Naive thymus-derived CD4-positive, alpha-beta T cell (primary cell): ENCODE measurements at places on chromosomes 3 and 15. TPM values are rescaled to one million over a fixed set of nuclear protein-coding genes. Genes with fewer than 3 reads are reported as not detected.

The TMC3 gene
- total RNA-seq, result not detected

The SAMMSON gene
- total RNA-seq, result not detected

The GNB5 gene
- total RNA-seq, result 47.7 TPM

The GPR62 gene
- not detected for total RNA-seq

The TRAT1 gene
- total RNA-seq, result 158 and 166 TPM in 2 replicates

The GOLGA6B gene
- not detected for total RNA-seq

The C3orf20 gene
- 0.49 TPM for total RNA-seq

The PIGZ gene
- 0.22 TPM for total RNA-seq

The KY gene
- not detected for total RNA-seq

The EAF2 gene
- total RNA-seq, result 14.1 and 15.8 TPM in 2 replicates

The CHL1 gene
- total RNA-seq, result not detected

The GPR87 gene
- not detected for total RNA-seq
